ENCODE measurements at places on chromosomes 12 and 14.

- no peak for DNase-seq
Measured at GRCh38 chr12:31005944-31006361, 67.7 kb upstream of the DDX11 start.

- no peak for DNase-seq
Measured at GRCh38 chr14:77018785-77019184, 9.7 kb downstream of the IRF2BPL start.

- DNase-seq = no peak
Measured at GRCh38 chr12:92608151-92609091, 94.4 kb upstream of the PLEKHG7 start.

- no peak for DNase-seq
Measured at GRCh38 chr12:19035536-19035935, 94.0 kb upstream of the PLEKHA5 start.

DNA sequence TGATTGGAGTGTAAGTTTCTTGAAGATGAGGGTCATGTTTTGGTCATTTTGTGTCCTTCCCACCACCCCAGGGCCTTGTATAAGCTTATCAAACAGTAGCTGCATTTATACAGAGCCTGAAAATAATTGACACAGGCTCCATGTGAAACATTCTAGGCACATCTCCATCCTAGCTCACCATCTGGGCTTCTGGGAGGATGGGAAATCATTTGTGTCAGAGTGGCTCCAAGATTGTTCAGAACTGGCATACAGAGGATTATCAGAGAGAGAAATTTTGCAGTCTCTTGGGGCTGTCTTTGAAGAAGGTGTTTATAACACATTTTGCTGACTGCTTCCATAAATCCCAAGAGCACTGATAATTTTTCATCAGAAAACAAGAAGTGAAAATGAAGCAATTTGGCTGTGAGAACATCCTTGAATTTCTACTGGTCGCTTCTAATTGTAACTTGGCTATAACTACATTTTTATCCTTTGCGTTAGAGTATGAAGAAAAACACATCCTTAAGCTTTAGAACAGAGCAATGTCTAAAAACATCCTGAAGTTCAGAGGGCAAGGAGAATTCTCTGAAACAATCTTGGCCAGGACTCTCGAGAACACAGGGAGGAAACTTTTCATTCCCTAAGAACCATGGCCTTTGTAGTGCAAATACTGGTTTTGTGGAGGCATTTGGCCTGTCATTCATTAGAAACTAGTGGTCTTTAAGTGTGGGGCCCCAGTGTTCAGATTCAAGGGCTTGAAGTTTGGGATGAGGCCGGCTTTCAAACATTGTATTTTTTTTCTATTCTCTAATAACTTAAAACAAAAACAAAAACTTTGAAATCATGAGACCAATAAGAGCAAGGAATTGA lies 151.1 kb downstream of the DACT1 start:
- DNase-seq = no peak

DNA sequence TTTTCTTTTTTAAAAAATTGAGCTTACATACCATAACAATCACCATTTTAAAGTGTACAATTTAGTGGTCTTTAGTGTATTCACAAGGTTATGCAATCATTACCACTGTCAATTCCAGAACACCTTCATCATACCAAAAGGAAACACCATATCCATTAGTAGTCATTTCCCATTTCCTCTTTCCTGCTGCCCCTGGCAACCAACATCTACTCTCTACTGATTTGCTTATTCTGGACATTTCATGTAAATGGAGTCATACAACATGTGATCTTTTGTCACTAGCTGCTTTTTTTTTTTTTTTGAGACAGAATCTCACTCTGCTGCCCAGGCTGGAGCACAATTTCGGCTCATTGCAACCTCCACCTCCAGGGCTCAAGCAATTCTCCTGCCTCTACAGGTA lies 66.8 kb upstream of the CFL2 start:
- no peak for DNase-seq

- no peak for DNase-seq
Measured at GRCh38 chr14:68148763-68149162, 329.2 kb downstream of the RAD51B start.

DNA sequence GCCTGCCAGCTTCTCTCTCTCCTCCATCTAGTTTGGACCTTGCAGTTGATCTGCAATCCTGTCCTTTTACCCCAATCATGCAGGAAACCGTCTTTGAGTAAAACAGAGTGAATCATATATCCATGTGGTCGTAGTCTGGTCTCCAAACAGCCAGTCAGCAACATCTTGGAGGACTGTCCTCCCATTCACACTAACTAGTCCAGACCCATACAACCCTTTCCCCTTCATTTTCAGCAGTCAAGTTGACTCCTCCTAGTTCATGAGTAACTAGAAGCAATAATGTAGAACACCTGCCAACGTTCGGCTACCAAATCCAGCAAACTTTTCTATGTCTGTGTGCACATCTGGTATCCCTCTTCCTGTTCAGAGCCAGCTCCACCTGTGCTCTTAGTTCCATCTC lies 10.8 kb upstream of the BIN2 start:
- DNase-seq = no peak

- DNase-seq = no peak
Measured at GRCh38 chr12:76470028-76470939, 89.3 kb downstream of the OSBPL8 start.

DNA sequence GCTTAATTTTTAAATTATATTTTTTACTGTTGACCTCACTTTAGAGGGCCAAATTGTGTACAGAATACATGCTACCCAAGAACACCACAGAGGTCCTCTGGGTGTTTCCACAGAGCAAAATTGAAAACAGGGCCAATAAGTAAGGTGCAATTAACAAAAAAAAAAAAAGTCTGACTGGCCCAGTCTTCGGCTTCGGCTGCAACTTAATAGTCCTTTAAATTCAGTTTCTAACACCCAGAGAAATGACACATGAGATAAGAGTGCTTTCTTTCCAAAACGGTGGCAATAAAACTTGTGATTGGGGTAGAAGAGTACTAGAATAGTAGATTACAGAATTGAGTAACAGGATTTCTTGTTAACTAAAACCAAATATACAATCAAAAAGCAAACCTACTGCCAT lies 81.3 kb downstream of the MED13L start:
- no peak for DNase-seq

DNA sequence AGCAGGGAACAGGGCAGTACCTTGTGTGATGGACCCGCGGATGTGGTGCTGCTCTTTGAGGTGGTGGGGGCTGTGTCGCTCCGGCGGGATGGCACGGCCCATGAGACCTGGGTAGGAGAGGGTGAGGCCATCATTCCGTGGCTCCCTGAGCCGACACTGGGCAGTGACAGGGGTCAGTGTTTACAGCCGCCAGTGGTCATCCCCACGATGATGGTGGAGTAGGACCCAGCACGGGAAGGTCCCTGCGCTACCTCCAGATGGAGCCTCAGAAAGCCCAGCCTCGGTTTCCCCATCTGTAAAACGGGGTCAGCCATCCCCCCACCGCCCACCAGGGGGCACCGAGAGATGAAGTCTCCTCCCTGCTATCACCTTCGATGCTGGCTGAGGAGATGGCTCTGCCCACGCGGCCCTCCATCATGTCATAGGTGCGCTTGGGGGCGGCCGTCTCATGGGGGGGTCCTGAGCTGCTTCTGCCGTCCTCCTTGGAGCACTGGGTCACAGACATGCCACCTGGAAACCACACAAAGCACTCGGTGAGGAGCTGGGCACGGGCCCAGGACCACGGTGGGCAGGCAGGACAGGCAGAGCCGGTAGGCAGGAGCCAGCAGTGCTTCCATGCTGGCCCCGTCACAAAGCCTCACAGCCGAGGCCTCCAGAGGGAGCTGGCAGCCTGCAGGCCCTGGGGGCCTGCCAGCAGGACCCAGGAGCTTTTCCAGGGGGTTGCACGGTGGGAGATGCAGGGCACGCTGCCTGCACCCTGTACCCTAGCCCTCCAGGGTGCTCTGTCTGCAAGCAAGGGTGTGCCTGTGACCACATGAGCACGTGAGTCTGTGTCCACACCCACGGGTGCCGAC lies 53.1 kb downstream of the RFLNA start:
- DNase-seq = peak; percentile 42

DNA sequence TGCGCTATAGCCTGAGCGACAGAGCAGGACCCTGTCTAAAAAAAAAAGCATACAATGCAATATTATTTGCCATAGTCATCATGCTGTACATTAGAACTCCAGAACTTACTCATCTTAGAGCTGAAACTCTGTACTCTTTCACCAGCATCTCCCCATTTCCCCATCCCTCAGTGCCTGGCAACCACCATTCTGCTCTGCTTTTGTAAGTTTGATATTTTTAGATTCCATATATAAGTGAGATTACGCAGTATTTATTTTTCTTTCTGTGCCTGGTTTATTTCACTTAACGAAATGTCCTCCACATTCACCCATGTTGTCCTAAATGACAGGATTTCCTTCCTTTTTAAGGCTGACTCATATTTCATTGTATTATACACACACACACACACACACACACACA lies 121.8 kb downstream of the BBS10 start:
- DNase-seq = no peak

- no peak for DNase-seq
Measured at GRCh38 chr14:72552236-72552635, 341.7 kb downstream of the DPF3 start.

DNA sequence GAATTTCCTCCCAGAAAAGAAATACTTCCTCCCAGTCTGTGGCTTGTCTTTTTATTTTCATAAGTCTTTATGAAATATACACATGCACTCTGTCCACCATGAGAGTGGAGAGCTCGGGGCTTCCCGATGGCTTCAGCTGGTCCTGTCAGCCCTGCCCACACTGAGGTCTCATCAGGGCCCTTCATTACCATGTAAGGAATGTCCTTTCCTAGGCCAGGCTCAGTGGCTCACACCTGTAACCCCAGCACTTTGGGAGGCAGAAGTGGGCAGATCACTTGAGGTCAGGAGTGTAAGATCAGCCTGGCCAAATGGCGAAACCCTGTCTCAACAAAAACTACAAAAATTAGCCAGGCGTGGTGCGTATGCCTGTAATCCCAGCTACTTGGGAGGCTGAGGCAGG lies 77.0 kb downstream of the CPSF2 start:
- no peak for DNase-seq

DNA sequence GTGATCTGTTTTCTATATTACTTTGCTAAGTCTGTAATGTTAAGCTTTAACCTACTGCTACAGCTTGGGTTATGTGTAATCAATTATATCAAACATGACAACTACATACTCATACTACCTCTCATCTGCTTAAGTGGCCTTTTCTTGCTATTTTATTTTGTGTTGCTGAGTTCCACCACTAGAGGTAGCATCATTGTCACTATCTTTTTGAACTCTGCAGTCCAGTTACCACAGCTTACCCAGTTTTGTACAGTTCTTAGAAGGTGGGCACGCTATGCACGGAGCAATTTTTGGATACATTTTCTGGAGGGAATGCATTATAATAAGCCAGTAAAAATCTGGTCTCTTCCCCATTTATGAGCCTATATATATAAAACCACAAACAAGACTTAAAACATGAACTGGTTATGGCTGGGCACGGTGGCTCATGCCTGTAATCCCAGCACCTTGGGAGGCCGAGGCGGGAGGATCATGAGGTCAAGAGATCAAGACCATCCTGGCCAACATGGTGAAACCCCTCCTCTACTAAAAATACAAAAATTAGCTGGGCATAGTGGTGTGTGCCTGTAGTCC lies 48.5 kb downstream of the SAV1 start:
- DNase-seq = no peak

DNA sequence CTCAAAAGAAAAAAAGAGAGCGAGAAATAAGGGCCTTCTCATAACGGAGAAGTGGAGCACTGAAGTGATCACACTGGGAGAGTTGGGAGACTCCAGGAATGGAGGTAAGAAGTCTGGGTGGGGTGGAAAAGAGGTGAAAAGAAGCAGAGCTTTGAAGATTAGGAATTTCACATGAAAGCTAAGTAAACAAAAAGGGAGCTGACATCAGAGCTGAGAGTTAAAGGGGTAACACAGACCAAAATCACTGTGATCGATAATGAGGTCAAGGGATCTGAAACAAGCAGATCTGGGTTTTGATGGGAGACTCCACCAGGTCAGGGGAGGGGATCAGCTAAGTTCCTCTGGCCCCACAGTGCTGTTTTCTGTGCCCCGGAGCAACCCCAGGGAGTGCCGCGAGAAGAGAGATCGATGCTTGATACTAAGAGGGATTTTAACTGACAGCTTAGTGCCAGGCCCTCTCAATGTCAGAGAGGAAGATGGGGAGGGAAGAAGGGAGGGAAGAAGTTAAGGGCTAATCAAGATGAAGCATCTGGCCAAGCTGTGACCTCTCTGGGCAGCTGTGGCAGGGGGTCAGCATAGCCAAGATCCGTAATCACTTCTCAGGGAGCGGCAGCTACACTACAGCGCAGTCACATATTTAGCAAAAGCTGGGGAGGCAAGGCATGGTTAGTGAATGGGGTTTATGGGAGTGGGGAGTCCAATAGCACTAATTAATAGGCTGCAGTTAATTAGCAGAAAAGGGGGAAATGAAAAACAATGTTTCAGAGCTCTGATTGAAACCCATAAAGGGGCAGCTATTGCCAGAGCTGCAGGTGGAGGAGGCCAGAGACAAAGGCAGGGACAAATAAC lies 8.0 kb downstream of the AQP6 start:
- DNase-seq = no peak

GRCh38 chr12:14949631-14950030 lies 11.3 kb upstream of the ERP27 start:
- peak; percentile 67 for DNase-seq

DNA sequence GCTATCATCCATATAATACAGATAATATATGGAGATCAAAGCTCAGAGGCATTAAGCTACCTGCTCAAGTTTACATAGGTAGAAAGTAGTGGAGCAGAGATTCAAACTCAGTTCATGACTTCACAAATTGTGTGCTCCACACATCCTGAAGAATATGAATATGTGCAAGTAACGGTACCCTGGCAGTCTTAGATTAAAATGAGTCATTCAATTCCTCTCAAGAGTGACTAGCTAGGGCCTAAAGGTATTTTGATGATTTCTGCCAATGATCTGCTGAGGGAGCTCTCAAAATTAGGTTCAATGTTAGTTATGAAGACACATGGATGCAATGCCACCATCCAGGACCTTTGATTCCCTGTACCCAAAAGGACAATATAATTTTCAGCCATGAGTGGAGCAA lies 58.9 kb downstream of the GRIP1 start:
- no peak for DNase-seq

GRCh38 chr12:84702001-84702400 lies 210.6 kb downstream of the SLC6A15 start:
- no peak for DNase-seq

GRCh38 chr12:120488057-120488640 lies 7.8 kb upstream of the DYNLL1 start:
- no peak for DNase-seq

DNA sequence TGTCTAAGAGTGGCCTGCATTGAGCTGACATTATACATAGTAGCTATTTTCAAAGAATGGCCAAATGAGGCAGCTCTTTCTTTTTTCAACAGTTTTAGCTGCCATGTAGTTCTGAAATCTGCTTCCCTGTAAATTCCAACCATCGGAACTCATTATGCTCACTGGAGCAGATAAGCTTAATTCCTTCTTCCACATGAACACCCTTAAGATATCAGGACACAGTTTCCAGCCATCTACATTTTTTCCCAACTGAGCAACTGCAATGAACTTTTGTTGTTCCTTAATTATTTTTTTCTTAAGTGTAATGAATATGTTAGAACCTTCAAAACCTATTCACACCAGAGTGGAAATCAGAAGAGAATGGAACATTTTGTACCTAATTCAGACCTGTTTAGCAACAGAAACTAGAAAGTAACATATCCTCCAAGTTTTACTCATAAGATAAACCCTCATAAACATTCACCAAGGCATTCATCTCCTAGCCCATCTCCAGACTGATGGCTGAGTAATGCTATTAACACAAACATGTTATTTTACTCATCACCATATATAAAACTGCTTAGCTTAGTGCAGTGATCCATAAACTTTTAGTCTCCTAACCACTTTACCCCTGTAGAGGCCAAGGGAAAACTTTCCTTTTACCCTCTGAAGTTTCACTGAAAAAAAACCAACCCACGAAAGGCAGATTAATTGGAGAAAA lies 296.1 kb upstream of the SYT1 start:
- DNase-seq = no peak

All from activated CD8-positive, alpha-beta memory T cell treated with anti-CD3 and anti-CD28 coated beads, Interleukin-2, amount 10 ng/mL, durations not matched to agents 7 days and 5 days (primary cell).